ENCODE measurements at places on chromosomes 7 and 10. TPM values are rescaled to one million over a fixed set of nuclear protein-coding genes. Genes with fewer than 3 reads are reported as not detected.

Gene BEND7
- 0.58 TPM for total RNA-seq

Gene NUDT13
- 1.4 TPM for total RNA-seq

Gene GPR85
- total RNA-seq: 0.56 TPM

Gene OR9A2
- not detected for total RNA-seq

Gene ZDHHC16
- total RNA-seq: 80.9 TPM

Gene HOXA2
- total RNA-seq: 0.28 TPM

Gene LRMDA
- 0.38 TPM for total RNA-seq

All from regular cardiac myocyte (primary cell).